ENCODE measurements at places on chromosomes 4 and X.
A peak's percentile ranks its signal among the peaks of the same experiment; 100 is the strongest.

GRCh38 chr4:27861802-27862201, 1001.2 kb downstream of the STIM2 start:
- DNase-seq = no peak

DNA sequence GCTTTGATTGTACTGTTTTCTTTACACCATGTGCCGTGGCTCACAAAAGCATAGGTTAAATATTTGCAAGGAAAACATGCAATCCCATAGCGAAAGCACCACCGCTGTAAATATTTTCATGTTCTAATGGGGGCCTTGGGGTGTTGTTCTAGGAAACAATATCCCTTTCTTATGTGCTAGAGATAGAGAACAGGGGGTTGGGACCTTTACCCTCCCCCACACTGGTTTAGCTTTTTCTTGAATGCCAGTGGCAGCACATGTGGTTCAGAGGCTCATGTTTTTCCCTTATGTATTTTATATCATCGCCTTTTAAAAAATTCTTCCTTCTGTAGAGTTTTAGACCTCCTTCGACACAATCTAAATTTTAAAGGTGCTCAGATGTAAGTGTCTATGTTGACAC, 422.6 kb upstream of the TENM3 start:
- no peak for DNase-seq

- DNase-seq = peak; percentile 55
These were observed 18.8 kb downstream of the SPACA5 start for GRCh38 chrX:48025561-48025960.

- DNase-seq = no peak
These were observed 163.6 kb upstream of the FAT1 start for GRCh38 chr4:186887291-186887700.

- DNase-seq = no peak
These were observed 50.5 kb upstream of the CHRDL1 start for GRCh38 chrX:110846071-110846470.

DNA sequence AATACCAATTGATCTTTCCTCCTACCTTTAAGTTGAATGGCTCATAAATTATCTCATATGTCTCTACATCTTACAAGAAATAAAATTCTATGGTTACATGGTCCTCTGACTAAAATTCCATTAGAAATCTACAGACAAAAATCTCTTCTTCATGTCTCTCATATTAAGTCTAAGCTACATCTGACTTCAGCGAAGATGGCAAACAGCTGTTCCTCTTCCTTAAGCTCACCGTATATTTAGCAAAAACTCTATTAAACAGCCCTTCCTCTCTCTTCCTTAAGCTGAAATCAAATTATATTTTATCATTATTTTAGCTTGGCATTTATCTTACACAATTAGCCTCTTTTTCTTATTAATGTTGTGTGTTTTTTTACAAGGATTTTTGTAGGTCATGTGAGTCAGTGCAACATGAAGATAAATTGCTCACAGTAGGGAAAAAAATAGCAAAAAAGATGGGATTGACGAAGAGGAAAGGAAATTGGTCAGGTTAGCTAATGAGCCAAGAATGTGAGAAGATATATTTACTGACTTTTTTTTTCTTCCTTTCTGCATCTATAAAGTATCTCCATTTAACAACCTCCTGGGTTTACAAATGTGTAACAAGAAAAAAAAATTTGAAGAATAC, 2412.8 kb downstream of the ARAP2 start:
- no peak for DNase-seq

Measured in SK-N-SH (cell line).